ENCODE measurements at places on chromosomes 1 and 21.

DNA sequence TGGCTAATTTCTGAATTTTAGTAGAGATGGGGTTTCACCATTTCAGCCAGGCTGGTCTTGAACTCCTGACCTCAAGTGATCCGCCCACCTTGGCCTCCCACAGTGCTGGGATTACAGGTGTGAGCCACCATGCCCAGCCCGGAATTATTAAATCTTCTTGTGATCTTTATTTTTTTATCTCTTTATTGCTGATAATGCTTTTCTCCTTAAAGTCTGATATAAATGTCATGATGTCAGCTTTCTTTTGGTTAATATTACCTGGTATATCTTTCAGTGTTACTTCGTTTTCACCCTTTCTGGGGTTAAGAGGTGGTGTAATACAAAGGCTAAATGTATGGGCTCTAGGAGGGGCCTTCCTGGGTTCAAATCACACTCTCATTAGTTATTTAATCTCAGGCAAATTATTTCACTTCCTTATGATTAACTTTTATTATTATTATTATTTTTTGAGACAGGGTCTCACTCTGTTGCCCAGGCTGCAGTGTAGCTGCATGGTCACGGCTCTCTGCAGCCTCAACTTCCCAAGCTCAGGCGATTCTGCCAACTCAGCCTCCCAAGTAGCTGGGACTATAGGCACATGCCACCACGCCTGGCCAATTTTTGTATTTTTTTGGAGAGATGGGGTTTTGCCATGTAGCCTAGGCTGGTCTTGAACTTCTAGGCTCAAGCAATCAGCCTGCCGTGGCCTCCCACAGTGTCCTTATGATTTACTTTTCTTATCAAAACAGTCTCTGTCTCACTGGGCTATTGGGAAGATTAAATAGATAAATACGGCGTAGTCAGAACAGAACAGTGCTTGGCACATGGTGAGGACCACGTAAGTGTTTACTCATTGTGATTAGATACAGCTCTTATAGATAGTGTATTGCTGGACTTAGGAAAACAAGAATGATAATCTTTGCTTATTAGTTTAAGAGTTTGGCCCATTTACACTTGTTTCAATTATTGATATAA is 216.5 kb downstream of the URB2 start:
- no peak for DNase-seq

- no peak for DNase-seq
Measured at GRCh38 chr1:207810173-207810572, 58.3 kb downstream of the CD46 start.

DNA sequence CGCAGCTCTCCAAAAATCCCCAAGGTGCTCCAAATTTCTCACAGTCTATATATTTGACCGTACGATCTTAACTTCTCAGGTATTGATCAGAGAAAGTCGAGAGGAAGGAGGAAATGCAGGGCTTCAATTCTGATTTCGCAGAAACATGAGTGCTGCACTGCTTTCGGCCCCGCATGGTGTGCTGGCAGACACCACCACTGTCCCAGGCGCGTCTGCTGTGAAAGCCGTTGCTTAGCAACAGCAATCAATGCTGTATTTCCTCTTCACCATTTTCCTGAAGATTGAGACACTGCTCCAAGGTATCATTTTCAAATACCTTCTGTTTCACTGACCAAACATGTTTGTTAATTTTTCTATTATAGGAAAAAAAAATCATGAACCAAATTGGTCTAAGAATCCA is 296.3 kb downstream of the SMYD3 start:
- DNase-seq: no peak

DNA sequence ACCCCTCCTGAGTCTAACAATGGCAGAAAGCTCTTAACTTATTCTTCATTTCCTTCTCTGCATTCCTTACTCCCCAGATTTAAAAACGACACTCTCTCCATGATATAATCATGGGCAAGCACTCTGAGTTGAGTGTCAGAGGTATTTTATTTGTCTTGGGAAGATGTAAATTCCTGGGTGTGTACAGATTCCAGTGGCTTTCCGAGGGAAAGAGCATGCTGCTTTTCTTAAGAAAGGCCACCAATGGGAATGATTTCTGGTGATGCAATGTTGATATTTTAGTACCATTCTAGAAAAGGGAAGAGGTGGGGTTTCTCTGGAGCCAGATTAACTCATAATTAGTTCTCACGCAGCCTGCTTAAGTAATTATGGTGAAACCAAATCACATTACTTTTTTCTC is 47.8 kb upstream of the BTG3 start:
- no peak for DNase-seq

DNA sequence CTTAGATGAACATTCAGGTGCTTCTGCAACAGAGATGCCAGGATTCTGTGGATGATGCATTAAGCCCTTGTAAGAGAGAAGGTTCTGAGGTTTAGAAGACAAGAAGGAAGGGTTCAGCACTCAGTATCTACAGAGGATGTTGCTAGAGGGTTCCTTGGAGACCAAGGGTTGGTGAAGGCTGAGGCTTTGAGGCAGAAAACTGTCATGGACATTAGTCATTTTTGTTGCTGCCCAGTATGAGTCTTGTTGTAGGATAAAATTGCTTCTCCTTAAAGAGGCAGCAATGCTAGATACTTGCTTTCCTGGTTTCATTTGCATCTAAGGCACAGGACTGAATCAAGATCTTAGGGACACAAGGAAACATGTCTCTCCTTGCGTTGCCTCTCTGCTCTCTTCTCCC is 319.4 kb upstream of the NFIA start:
- no peak for DNase-seq

DNA sequence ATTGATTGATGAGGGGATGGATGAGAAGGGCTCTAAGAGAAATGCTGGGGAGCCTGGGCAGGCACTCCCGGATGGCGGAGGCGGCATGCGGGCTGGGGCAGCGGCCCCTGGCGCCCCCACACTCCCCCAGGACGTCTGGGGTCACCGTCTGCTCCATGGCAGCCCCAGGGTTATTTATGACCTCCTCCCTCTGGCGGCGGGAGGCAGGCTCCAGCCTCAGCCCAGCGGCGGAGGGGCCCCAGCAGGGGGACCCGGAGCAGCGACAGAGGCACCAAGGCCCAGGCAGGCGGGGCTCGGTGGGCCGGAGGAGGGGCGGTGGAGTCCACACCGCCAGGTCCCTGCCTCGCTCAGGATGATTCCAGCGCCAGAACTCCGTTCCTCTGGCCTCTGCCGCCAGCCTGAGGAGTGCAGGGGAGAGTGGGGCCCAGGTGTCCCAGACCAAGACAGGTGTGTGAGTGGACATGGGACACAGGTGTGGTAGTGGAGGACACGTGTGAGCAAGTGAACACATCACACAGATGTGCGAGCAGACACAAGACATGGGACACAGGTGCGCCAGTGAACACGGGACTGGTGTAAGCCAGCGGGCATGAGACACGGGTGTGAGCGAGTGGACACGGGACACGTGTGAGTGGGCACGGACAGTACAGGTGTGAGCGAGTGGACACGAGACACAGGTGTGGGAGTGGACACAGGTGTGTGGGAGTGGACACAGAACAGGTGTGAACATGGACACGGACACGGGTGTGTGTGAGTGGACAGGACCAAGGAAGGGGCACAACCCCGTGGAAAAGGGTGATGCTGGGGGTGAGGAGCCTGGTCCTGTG is 2.5 kb upstream of the SAMD11 start:
- DNase-seq: no peak

DNA sequence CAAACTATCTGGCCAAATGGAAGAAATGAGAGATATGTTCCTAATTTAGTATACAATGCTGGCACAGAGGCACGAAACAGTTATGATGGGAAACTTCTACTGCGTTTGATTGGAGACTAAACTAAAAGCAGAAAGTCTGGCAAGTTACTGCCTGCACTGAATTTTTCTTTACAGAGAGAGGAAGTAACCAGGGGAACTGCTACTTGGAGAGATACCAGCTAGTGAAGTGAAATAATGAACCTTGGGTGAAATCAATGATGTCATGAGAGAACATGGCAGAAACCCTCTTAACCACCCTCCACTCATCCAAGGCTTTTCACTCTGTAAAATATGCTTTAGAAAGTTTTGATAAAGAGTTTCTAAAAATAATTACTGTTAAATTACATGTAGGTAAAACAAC is 29.3 kb downstream of the NIBAN1 start:
- DNase-seq: no peak

- no peak for DNase-seq
Measured at GRCh38 chr1:19815801-19816736, 986 bp upstream of the RNF186 start.

- DNase-seq: no peak
Measured at GRCh38 chr1:68551459-68551858, 54.6 kb upstream of the DEPDC1 start.

- DNase-seq: no peak
Measured at GRCh38 chr1:47918257-47918867, 78.8 kb downstream of the TRABD2B start.

GRCh38 chr1:32468791-32469190 is 3.9 kb downstream of the ZBTB8B start:
- no peak for DNase-seq

GRCh38 chr1:186834399-186834958 is 5.7 kb downstream of the PLA2G4A start:
- no peak for DNase-seq

DNA sequence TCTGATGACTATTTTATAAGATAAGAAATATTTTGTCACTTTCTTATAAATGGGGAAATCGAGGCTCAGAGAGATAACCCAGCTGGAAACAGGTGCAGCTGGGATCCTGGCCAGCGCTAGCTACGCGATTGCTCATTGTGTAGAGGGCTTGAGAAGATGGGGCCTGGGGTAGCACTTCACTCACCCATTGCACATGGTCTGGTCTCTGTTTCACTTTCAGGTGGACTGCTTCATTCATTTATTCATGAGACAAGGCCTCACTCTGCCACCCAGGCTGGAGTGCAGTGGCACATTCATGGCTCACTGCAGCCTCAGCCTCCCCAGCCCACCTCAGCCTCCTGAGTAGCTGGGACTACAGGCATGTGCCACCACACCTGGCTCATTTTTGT is 23.8 kb downstream of the UBE4B start:
- DNase-seq: no peak

DNA sequence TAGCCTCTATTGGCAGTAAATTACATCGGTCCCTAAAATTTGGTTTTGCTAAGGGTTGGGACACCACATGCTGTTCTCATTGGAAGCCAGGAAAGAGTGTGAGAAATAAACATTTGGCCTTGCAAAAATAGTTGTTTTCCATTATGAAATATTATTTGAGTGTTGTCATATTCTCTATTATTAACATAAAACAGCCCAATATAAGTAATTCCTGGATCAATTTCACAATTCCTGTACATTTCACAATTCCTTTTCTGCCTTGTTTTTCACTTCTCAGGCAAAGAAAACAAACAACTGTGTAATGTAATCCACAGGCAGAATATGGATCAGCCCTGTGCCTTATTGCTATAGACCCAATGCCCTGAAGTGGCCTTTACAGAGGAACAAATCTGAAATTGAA is 40.5 kb downstream of the C1orf87 start:
- DNase-seq: no peak

DNA sequence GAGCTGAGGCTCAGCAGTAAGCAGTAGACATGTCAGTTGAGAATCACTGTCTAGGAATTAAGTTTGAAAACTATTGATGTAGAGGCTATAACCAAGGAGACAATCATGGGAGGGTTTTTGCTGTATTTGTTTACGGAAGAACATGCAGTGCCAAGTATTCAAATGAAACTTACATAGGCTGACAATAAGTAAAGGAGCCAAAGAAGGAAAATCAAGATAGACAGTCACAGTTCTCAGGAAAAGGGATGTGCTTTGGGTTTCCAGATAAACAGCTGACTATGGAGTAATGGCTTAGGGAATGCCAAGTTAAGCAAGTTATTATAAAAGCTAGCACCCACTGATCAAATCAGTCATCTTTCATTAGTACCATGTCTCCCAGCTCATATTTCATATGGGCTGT is 21.5 kb downstream of the GNG12 start:
- no peak for DNase-seq

GRCh38 chr1:77378723-77379535 is 97.1 kb downstream of the AK5 start:
- DNase-seq: no peak

DNA sequence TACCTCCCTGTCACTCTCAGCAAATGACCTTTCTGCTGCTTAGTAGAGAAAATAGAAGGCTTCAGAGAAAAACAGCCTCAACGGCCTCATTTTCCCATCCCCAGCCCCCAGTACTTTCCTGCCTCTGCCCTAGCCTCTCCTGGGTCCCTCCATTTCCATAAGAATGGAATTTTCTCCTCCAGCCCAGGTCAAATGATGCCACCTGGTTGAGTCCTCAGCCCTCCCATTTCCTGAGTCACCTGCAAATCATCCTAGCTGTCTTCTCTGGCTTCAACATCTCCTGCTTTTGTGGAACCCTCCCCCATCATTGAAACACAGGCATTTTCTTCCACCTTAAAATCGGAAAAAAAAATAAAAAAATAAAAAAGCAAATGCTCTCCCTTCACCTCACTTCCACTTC is 35.1 kb downstream of the OLIG1 start:
- DNase-seq: no peak

DNA sequence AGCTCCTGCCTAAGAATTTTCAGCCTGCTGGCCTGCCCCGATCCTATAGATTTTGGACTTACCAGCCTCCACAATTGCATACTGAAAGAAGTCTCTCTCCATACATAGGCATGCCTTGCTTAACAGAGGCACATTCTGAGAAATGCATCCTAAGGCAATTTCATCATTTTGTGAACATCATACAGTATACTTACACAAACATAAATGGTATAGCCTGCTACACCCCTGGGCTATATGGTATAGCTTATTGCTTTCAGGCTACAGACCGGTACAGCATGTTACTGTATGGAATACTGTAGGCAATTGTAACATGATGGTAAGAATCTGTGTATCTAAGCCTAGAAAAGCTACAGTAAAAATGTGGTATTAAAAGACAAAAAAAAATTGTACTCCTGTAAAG is 174.7 kb downstream of the NRIP1 start:
- no peak for DNase-seq

GRCh38 chr21:14975136-14975919 is 89.5 kb downstream of the NRIP1 start:
- no peak for DNase-seq

- DNase-seq: no peak
Measured at GRCh38 chr1:85822696-85823095, 114.5 kb upstream of the ZNHIT6 start.

- DNase-seq: no peak
Measured at GRCh38 chr21:44890338-44890931, 16.9 kb upstream of the PTTG1IP start.

DNA sequence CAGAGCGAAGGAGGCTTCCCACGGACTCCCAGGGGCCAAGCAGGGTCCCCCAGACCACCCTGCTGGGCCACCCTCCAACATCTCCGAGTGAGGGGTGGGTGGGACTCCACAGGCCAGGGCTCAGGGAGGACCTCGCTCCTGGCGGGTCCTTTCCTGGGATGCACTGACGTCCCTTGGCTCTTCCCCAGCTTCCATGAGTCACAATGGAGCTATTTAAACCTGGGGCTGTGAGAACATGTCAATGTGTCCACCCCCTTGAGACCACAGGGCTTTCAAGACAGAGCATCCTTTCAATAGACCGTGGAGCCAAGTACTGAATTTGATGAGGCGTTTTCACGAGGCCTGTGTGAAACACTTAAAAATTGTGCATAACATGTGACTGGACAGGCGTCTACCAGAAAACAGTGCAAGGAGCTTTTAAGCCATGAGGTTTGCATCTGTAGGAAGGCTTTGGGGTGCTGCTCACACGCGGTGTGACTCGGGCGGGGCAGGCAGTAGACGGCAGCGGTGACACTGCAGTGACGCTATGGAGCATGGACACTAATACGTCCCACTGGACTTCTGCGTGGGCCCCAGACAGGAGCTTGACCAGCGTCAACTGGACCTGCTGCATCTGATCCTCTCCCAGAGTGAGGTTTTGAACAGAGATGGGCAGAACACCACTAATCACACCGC is 24.1 kb upstream of the NPHP4 start:
- DNase-seq: no peak

- DNase-seq: no peak
Measured at GRCh38 chr1:178921499-178921898, 50.6 kb upstream of the ANGPTL1 start.

All from GOT3 (cell line).